Pancreas (tissue), 10 donors: ENCODE measurements at places on chromosomes 4 and X.
A peak's percentile ranks its signal among the peaks of the same experiment; 100 is the strongest.

- no peak for DNase-seq
Observed at GRCh38 chr4:132707955-132708354, 441.1 kb upstream of the PCDH10 start.

GRCh38 chr4:55125763-55126541 is 557 bp upstream of the KDR start:
- no peak for DNase-seq

DNA sequence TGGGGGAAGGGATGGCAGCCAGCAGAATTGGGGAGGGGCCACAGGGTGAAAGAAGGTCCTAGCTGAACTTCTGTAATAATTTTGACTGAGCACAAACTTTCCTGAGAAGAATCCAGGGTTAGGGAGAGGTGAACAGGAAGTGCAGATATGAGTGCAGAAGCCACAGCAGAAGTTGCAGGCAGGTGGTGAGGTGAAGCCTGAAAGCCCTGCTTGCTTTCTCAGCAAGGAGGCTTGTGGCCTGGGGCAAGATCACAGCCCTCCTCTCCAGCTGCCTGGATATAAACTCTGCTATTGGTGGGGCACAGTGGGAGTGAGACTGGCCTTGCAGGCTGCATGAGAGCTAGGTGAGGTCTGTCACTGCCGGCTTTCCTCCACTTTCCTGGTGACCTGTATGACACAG is 44.1 kb upstream of the UPRT start:
- DNase-seq = no peak

DNA sequence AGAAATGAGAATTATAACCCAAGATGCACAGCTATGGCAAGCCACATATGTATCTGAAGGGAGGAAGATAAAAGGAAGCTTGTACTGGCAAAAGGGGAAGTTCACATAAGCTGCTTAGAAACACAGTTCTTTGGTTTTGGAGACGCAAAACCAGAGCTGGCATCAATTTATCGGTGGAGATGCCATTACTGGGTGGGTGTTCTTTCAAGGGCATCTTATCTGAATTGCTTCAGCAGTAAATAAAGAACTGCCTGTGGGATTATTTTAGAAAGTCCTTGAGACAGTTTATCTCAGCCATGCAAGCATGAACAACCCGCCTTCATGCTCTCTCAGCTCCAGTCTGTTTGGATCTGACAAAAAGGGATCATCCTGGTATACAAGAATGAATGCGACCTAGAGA is 60.8 kb downstream of the DDX60 start:
- DNase-seq = no peak

GRCh38 chrX:33086886-33087285 is 124.5 kb downstream of the DMD start:
- no peak for DNase-seq

- no peak for DNase-seq
Observed at GRCh38 chrX:39574178-39574577, 523.6 kb downstream of the BCOR start.

DNA sequence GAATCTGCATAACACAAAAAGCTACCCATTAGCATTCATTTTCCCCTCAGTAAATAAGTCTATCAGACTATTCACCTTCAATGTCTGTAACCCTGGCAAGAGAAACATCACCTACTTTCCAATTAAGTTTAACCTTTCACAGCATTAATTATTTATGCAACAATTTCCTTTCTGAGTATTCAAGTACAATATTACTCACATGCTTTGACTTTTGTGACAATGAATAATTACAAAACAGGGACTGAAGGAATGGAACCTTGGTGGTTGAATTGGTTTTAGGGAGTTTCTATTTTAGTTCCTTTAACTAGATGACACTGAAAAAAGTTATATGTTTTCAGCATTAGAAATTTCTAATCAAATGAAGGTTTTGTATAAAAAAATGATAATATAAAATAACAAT is 932.3 kb upstream of the EPHA5 start:
- DNase-seq = no peak

DNA sequence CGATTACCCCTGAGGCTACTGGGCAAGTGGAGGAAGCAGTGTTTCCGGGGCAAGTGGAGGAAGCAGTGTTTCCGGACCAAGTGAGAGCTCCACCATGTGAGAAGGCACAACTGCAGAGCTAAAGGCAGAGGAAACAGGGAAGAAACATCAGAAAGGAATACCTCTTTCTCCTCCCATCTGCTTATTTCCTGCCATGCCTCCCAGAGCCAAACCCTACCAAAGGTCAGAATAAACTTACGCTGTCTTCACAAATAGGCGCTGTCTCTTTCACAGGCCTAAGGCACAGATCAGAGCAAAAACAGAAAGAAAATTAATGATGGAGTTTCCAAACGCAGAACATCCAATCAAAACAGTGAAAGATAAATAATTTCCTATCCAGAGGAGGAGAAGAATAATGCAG is 153.0 kb downstream of the ATOH1 start:
- no peak for DNase-seq

GRCh38 chr4:53559021-53559620 is 32.2 kb downstream of the LNX1 start:
- DNase-seq = no peak

DNA sequence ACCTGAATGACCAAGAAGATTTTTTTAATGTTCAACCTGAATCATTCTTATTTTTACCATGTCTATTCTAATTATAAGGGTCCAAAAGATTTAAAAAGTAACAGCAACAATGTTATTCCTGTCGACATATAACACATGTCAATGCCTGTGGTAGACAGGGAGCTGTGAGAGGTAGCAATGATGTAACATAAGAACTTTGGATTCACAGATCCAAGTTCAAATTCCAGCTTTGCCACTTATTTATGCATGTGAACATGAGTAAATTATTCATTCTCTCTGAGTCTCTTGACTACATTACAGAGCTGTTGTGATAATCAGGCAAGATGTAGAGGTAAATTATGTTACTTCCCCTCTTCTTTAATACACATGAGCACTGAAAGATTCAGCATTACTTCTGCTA is 54.5 kb downstream of the KLHL8 start:
- DNase-seq = no peak

DNA sequence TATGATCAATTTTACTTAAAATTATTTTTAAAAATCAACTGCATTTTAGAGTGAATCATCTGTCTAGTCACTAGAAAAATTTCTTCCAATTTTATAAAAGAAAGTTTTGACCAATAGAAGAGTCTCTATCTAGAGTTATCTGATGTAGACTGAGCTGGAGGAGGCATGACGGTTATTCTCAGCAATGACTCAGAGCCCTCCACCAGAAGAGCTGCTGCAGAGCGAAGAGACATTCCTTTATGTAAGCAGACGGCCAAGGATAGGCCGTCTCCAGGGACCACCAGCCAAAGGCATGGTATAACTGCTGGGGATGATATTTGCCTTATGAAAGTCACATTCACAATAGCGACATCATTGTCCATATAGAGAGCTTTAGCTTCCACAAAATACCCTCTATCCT is 23.0 kb downstream of the LDB2 start:
- no peak for DNase-seq

DNA sequence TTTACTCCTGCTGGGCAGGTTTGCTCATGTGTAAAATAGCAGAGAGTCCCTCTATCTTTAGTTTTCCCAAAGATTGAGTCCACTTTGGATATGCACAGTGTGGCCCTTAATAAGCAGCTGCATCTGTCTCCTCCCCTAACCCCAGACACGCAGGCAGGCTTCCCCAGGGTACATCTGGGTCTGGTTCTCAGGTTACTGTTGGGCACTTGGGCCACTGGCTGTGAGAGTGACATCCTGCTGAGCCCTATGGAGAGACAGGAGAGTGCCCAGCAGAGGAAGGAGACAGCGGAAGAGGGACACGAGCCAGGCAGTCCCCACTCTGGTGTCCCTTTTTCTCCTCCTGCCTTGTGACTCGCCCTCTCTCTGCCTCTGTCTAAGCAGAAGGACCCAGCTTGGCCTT is 16.0 kb downstream of the XK start:
- DNase-seq = no peak

GRCh38 chr4:145452447-145453162 is 29.0 kb upstream of the SMAD1 start:
- DNase-seq = no peak

DNA sequence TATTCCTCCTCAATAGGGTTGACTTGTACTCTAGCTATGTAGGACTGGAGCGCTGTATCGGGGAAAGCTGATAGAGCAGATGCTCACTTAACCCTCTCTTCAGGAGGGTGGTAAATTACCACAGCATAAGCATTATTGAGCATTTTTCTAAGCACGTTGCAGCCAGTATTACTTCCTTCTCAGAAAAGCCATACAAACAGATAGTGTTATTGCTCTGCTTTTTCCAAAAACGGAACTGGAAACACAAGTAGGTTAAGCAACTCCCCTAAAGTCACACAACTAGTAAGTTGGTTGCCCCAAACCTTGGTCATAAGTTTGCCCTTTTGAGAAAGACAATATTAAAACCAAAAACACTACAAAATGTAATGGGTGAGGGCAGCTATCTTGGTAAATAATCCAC is 73.9 kb downstream of the REELD1 start:
- DNase-seq = no peak

DNA sequence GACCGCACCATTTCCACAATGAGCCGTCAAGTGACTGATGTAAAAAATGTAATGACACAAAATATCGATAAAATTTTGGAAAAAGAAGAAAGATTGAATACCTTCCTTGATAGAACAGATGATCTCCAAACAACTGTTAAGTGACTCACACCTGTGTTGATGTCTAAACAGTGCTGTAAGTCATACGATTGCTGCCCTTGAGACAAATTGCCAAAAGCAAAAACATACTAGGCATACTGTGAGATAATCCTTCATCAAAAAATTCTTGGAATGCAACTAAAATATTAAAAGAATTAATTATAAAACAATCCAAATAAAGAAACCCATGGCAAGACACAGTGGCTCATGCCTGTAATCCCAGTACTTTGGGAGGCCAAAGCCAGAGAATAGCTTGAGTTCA is 53.4 kb downstream of the HNRNPD start:
- DNase-seq = no peak

- DNase-seq = no peak
Observed at GRCh38 chr4:141759796-141760425, 123.5 kb downstream of the IL15 start.

GRCh38 chrX:56025872-56026571 is 206.1 kb upstream of the KLF8 start:
- DNase-seq = no peak

GRCh38 chr4:147542229-147542990 is 61.5 kb downstream of the EDNRA start:
- no peak for DNase-seq

DNA sequence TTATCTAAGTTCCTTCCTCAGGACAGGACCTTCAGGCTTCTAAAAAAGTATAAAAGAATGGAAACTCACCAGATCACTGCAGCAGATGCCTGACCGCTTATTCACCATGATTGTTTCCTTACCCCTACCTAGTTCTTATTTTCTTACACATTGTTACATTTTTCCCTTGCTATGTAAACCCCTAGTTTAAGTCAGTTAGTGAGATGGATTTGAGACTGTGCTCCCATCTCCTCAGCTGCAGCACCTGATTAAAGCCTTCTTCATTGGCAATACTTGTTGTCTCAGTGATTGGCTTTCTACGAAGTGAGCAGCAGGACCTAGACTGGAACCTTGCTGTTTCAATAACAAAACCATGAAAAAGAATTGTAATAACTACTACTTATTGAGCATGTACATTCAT is 4.7 kb downstream of the SPARCL1 start:
- no peak for DNase-seq

DNA sequence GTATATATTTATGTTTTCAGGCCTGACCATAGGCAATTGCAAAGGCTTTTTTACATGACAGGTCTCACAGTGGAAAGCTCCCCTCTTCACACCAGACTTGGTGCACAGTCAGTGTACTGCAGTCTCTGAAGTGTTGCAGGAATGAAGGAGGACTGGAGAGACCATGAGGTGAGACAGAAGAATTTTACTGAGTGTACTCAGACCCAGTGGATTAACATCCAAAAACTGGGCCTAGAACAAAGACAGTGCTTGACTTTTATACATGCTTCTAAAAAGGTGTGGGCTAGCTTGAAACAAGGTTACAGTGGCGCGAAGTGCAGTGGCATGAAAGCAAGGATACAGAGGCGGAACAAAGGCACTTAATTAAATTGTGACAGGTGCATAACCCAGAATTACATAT is 822.9 kb downstream of the RAPGEF2 start:
- DNase-seq = no peak

- DNase-seq = no peak
Observed at GRCh38 chrX:143378851-143379250, 138.4 kb downstream of the SPANXN3 start.

DNA sequence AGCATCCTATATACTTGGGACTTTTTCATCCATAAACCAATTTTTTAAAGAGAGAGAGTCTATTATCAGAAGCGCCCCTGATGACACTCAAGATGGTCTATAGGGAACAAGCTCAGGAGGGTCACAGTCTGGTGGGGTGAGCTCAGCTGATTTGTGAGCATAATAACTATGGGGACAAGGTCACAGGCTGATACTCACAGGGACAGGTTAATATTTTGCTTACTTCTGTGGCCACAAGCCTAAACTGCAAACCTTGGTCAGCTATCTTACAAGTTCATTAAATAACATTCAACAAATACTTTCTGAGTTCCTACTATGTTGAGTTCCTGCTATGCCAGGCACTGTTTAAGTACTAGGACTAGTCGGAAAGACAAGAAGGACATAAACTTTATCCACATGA is 10.2 kb upstream of the CCDC149 start:
- no peak for DNase-seq

DNA sequence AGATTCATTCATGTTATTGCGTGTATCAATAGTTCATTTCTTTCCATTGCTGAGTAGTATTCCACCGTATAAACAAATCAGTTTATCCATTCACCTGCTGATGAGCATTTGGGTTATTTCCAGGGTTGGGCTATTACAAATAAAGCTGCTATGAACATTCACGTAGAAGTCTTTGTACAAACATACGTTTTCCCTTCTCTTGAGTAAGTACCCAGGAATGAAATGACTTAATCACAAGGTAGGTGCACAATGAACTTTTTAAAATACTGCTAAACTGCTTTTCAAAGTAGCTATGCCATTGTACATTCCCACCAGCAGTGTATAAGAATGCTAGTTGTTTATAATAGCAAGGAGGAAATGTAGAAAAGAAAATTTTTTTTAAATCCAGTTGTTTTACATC is 35.9 kb downstream of the SYTL4 start:
- no peak for DNase-seq

- DNase-seq = no peak
Observed at GRCh38 chr4:79948739-79949138, 124.3 kb downstream of the ANTXR2 start.

- peak; percentile 18 for DNase-seq
Observed at GRCh38 chrX:100980608-100981497, 11.3 kb downstream of the ARL13A start.
